LoVo (cell line): ENCODE measurements at places on chromosomes 5 and 9.
A peak's percentile ranks its signal among the peaks of the same experiment; 100 is the strongest.

DNA sequence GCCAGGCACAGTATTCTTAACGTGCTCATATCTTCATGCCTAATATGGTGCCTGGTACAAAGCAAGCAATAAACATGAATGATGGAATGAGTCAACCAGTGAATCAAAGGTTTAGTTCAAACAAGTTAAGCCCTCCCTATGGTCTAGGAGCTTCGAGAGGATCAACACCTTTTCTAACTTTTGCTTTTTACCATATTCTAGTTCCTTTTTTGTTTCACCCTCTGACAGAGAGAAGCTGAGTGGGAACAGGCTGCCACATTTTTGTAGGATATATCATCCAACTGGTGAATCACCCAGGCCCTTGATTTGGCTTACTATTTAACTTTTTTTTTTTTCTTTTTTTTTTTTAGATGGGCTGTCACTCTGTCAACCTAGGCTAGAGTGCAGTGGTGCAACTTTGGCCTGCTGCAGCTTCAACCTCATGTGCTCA, 39.3 kb upstream of the TNC start:
- peak; percentile 81 for DNase-seq

DNA sequence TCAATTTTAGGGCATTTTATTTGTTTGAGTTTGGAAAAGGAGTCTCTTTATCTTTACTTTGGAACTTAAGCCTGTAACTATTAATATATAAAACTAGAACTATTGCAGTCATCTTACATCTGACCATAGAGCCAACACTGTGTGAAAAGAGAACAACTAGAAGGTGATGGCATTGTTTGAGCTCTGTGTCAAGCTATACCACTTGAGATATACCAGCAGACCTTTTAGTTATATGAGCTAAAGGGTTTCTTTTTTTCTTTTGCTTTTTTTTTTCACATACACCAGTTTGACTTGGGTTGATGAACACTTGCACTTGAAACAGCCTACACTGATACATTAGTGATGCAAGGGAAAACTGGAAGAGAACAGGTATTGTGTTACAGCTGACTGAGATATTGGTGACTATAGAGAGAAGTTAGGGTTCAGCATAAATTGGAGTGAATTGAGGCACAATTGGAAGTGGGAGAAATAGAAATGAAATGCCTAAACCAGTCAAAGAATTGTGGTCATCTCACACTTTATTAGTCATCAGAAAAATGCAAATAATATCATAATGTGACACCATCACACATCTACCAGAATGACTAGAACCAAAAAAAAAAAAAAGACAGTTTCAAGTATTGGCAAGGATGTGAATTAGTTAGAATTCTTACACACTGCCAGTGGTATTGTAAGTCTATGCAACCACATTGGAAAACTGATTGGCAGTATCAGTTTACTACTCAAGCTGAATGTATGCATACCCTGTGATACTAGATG, 60.9 kb downstream of the ADRB2 start:
- DNase-seq, result no peak

DNA sequence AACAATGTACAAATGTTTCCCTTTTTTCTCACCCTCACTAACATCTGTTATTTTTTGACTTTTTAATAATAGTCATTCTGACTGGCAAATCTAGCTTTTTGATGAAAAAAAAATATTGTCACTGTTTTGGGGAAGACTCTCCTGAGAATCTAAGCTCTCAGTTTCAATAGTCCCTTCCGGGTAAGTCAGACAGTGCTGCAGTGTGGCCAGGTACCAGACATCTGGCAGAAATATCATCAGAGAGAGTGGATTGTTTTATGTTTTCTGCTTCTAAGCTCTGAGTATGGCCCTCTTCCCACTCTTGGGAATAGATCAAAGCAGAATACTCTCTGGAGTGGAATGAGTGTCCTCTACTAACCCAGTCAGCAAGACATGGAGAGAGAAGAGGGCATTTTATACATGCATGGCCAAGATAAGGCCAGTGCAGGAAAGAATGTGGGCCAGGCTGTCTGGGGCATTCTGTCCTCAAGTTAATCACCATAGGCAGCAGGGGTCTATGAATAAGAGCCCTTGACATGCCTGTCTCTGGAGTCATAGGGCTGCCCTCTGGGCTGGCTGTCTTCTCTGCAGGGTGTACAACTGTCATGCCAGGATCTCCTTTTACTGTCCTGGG, 38.5 kb upstream of the OR2S2 start:
- no peak for DNase-seq

- peak; percentile 30 for DNase-seq
Observed at GRCh38 chr5:146130440-146131045, 25.2 kb upstream of the PLAC8L1 start.

- DNase-seq, result no peak
Observed at GRCh38 chr9:16289639-16290038, 580.8 kb downstream of the BNC2 start.

DNA sequence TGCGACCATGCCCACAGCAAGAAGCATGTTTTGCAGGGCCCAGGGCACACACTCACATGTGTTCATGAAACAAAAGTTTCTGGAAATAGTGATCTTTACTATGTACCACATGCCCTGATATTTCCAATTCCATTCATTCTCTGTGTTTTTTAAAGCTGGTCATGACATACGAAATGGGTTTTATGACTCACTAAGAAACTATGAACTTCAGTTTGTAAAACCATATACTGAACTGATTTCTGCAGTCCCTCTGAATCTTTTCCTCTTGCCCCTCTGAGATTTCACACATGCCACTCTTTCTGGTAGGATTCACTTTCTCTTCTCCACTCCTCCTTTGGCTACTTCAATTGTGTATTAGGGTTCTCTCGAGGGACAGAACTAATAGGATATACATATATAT, 416.1 kb upstream of the TRPC7 start:
- DNase-seq, result no peak
